ENCODE measurements at places on chromosomes 7 and 10.

GRCh38 chr7:131681961-131682360, 125.5 kb upstream of the PODXL start:
- DNase-seq: no peak

- DNase-seq: no peak
Measured at GRCh38 chr10:22438711-22439110, 93.4 kb downstream of the SPAG6 start.

- DNase-seq: no peak
Measured at GRCh38 chr10:69439350-69439739, 11.9 kb upstream of the TSPAN15 start.

- no peak for DNase-seq
Measured at GRCh38 chr10:76422769-76423168, 991.3 kb downstream of the LRMDA start.

DNA sequence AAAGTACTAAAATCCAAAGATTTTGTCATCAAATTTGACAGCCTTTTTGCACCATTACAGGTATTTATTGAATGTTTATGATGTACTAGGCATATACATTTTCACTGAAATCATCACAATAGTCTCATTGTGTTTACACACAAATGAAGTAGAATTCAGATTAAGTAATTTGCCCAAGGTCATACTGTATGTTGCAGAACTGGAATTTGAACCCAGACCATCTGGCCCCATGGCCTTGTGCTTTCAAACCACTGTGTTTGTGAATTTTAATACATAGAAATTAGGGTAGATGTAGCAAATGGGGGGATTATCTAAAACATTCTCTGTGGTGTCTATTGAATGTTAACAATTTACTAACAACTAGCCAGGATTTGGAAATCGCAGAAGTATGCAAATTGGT, 94.8 kb downstream of the POLL start:
- DNase-seq: no peak

DNA sequence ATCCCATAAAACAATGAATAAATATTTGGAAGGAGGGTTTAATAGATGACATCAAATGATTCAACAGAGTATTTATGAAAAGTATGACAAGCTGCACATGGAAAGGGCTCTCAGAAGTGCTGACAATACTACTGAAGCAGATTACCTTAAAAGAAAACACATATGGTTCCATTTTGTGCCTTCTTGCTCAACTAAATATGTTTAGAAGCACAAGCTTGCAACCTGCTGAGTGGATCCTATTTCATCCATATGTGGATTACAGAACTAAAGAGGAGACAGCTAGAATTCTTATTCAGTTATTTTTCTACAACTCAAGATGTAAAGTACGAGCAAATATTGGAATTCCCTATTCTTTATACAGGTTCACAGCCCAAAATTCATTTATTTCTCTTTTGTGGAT, 340.6 kb downstream of the TFEC start:
- DNase-seq: no peak

DNA sequence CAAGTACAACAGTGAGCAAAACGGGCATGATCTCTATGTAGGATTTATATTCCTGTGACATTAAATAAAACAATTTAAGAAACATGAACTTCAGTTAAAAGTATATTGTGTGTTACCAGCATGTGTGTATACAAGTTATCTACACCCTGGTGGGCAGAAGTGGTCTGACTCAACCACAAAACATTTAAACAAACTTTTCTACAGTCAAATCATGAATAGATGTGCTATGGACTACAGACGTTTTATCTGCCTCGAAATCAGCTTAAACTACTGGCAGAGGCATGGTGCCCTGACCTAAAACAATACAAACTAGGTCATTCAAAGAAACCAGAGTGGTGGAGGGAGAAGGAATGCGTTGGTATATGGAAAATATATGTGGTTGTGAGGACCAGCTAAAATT, 3.6 kb downstream of the ARL3 start:
- DNase-seq: no peak

DNA sequence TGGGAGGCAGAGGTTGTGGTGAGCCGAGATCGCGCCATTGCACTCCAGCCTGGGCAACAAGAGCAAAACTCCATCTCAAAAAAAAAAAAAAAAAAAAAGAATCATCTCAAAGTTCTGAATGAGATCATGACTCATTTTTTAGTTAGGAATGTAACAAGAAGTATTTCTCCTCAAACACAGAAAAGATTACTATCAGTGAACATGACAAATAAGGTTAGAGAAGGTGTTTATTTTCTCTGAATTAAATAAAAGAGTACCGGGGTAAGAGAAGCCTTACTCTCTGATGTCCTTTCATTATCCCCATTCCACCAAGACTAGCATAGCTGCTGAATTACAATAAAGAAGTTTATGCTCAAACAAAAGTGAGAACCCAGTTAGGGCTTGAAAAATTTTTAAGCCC, 50.1 kb downstream of the IPMK start:
- DNase-seq: no peak

- DNase-seq: no peak
Measured at GRCh38 chr7:155435110-155435509, 22.8 kb upstream of the EN2 start.

DNA sequence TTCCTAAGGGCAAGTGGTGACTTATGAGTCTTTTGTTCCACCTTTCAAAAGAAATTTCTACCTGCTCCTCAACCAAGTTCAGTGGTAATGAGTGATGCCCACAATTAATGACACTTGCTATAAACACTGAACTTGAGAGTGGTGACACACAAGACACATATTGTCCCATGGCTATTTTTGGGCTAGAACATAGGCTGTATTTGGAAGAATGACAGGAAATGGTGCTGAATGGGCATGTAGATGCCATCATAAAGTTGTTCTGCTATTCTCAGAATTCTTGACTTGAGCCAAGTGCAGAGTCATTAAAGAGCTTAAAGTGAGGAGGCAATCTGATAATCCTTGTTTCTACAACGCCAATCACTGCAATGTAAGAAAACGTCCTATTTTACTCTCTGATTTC, 313.3 kb downstream of the AGMO start:
- no peak for DNase-seq

DNA sequence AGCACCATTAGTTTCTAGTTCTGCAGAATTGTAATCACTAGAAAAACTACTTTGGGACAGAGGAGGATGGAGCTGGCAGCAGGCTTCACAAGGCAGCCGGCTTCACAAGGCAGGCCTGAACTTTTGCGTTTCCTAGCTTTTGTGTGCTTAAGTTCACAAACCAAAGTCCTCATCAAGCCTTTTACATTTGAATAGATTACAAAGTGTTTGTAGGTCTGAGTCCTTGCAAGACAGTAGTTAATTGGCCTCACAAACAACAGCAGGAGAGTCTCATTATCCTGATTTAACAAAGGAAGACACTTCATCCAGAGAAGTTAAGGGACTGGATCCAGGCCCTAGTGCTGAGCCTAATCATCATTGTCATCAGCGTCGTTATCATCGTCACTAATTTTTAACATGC, 147.8 kb upstream of the AUTS2 start:
- peak; percentile 77 for DNase-seq

DNA sequence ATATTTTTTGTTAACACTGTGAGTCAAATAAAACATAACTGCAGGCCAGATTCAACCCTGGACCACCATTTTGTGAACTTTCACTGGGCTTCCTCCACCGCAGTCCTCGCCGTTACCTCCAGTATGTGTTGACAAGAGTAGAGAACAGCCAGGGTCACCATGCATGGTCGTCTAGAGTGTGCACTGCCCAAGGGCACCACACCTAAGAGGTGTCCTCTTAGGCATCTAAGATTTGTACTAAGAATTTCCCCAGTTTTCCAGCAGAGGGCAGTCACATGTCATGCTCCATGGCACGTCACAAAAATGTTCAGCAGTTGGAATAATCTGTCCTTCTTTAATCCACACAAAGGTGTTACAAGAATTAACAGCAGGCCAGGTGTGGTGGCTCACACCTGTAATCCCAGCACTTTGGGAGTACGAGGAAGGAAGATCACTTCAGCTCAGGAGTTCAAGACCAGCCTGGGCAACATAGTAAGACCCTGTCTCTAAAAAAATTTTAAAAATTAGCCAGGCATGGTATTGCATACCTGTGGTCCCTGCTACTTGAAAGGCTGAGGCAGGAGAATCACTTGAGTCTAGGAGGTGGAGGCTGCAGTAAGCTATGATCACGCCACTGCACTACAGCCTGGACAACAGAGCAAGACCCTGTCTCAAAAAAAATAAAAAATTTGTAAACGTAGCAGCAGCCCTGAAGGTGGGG, 71.2 kb upstream of the FOXK1 start:
- DNase-seq: peak; percentile 72

DNA sequence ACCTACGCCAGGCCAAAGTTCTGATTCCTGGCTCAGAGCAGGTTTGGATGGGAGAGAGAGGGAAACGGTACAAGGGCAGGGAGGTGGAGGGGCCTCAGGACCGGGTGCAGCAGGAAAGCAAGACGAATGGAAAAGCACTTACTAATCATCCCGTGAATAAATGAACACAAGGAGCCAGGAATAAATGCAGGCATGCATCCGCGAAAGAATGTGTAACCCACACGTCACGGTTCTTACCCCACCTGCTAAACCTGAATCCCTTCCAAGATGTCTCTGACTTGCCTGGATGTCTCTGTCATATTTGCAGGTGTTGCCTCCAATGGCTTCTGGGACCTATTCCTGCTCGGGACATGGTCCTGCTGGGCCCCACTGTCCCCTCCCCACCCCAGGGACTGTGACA, 335.2 kb upstream of the RNF32 start:
- DNase-seq: no peak

- no peak for DNase-seq
Measured at GRCh38 chr7:1019789-1020610, 24.3 kb upstream of the GPR146 start.

- peak; percentile 19 for DNase-seq
Measured at GRCh38 chr10:61933859-61934555, 32.5 kb downstream of the ARID5B start.

GRCh38 chr10:59588791-59589190, 120.9 kb downstream of the SLC16A9 start:
- DNase-seq: no peak

DNA sequence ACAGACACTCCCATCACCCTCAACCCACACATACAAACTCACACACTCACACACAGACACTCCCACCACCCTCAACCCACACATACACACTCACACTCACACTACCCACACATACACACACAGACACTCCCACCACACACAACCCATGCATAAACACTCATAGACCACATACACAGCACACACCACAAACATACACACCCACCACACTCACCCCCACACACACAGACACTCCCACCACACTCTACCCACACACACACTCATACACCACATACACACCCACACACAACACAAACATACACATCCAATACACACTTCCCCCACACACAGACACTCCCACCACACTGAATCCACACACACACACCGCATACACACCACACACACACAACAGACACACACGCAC, 521.2 kb downstream of the TCERG1L start:
- DNase-seq: no peak

DNA sequence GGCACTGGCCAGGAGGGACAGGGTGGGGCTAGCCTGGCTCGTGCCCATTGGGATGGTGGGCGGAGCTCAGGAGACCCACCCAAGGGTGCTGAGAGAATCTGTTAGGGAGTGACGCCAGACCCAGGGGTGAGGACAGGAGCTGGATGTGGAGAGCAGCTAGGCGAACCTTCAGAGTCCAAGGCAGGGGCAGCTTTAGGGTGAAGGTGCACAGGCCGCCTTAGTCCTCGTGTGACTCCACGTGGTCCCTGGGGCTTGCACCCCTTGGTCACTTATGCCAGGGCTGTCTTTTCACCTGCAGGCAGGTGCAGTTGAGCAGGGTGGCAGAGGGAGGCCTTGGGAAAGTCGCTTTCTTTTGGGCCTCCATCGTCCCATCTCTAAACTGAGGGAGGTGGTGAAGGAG, 4.3 kb downstream of the RAMP3 start:
- DNase-seq: no peak

DNA sequence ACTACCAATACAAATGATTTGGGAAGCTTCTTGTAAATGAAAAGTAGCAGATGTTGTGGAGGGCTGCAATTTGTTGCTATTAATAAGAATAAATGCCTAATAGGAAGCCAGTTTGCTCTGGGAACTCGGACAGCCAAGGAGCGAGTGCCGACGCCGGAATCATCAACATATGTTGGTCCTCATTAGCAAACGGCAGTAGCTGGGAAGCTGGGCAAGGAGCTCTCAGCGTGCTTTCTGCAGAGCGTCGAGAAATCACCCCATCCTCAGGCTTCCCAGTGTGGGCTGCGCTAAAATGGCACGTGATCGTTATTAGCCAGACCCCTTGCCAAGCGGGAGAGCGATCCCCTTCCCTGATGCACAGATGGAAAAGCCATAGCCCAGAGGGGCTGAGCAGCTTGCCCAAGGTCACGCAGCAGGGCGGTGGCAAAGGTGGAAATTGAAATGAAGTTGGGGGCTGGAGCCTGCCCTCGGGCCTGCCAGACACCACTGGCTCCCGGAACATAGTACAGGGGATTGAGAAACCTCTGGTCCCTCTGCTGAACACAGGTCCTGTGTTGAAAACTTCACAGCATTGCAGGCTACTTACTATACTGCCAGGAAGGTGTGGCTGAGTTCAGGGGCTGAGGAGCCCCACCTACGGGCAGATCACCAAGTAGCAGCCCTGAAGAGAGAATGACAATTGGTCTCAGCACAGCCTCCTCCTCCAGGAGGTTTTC, 326.9 kb downstream of the PLXNA4 start:
- peak; percentile 78 for DNase-seq

DNA sequence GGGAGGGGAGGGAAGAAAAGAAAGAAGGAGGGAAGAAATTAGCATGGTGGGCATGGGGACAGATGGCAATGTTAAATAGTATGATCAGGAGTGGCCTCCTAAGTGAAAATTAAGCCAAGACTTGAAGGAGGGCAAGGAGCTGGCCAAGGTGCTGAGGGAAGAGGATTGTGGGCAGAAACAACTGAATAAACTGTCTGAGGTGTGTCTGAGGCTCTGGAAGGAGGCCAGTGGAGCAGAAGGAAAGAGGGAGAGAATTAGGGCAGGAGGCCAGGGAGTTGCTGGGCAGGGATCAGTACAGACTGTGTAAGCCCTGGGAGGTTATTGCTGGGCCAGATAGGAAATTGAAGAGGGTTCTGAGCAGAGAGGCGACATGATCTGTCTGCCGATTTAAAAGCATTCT, 40.6 kb upstream of the VKORC1L1 start:
- peak; percentile 40 for DNase-seq

- DNase-seq: no peak
Measured at GRCh38 chr7:74290981-74291441, 1.8 kb downstream of the CLIP2 start.

- DNase-seq: no peak
Measured at GRCh38 chr10:33093362-33093761, 135.3 kb upstream of the ITGB1 start.

- no peak for DNase-seq
Measured at GRCh38 chr7:151245360-151246101, 3.0 kb downstream of the SMARCD3 start.

Measured in ELF-1 (cell line).